ENCODE measurements at places on chromosomes 4 and X.
A peak's percentile ranks its signal among the peaks of the same experiment; 100 is the strongest.

DNA sequence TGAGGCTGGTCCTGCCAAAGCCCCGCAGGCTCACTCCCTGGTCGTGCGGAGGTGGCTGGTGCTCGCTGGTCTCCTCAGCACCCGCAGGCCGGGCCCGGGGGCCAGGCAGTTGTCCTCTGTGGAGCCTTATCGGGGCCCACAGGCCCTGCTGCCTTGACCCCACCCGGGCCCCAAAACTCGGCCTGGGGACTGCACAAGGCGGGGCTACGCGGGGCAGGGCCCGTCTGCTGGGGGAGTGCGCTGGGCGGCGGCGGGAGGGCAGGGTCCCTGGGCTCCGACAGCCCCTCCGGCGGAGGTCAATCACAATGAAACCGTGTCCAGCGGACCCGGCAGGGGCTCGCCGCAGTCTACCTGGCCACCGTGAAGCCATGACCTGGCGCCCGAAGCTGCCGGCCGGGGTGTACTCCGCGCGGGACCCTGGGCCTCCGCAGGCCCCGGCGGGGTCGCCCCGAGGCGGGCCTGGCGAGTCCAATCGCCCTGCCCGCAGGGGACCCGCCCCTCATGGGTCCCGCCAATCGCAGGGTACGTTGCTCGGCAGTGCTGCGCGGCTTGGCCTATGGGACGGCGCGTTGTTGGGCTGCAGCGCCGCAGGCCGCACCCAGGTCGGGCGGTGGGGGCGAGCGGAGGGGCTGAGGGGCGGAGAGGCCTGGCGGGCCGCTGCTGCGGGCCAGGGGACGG, at the start of gene ADD1:
ADD1 (plus strand) TSS at position 582 of the 678 bp plus-strand sequence. CDS start 32,072 bp downstream, outside the sequence.
- DNase-seq, result peak; percentile 85

DNA sequence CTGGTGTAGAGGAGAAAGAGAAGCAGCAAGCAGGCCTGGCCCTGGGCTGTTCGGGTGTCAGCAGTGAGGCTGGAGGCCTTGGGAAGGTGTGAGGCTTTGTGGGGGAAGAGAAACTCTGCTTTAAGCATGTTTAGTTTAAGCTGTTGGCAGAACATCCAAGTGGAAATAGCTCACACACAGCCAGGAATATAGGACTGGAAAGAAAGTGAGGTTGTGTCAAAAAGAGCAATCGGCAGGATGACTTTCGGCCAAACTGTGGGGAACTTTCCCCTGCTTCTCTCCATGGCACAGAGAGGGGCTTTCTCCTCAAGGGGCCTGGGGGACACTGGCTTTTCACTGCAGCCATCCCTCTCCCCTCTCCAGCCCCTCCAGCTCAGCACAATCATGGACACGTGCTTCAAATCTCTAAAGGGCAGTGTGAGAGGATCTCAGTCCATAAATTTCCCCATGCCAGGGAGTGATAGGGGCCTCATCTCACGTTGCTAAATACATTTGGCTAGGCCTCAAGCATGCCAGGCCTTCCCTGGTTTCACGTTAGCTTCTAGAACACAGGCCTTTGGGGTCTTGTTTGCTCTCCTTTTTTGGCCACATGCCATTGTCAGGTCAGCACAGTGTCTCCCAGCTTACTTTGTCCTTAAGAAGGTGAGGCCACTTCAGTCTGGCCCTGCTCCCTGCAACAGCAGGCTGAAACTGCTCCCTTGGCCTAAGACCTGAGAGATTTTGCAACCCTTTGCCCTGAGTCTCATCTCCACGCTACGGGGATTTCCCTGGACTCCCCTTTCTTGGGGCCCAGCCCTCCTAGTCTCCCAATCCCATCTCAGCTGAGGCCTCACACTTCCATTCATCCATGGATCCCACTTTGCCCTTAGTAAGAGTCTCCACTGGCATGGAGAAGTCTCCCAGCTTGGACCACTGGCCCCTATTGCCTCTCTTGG, 8.3 kb upstream of the CITED1 start:
- DNase-seq, result no peak

- DNase-seq, result no peak
Observed at GRCh38 chr4:161894493-161895167, 269.2 kb downstream of the FSTL5 start.

GRCh38 chr4:16238327-16238726, 12.1 kb upstream of the TAPT1 start:
- DNase-seq, result no peak

DNA sequence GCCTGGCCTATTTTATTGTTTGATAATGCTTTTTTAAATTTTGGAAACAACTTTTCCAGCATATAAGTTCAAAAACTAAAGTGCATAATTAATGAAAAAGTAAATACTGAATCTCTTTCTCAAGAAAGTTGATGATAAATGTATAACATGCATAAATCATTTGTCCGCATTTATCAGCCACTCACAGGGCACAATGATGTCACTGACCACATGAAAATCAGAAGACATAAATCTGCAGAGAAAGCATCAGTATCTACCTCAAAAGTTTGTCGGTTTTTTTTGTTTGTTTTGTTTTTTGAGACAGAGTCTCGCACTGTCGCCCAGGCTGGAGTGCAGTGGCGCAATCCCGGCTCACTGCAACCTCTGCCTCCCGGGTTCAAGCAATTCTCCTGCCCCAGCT, 5.5 kb upstream of the HPRT1 start:
- no peak for DNase-seq

DNA sequence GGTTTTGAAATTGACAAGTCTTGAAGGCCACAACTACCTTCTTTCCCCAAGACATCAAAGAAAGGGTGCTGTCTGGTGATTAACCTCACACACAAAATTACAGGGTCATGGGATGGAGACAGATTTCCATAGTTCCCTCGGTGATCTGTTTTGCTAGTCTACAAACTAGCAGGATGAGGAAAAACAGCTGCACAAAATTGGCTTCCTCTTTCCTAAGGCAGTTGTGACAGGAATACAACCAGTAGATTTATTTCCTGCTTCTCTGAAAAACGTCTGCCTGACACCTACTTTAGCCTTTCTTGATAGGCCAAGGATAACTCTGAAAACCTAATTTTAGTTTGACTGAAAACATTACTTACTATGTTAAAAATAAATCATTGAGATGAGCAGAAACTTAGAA, 39.6 kb downstream of the DKK2 start:
- no peak for DNase-seq

DNA sequence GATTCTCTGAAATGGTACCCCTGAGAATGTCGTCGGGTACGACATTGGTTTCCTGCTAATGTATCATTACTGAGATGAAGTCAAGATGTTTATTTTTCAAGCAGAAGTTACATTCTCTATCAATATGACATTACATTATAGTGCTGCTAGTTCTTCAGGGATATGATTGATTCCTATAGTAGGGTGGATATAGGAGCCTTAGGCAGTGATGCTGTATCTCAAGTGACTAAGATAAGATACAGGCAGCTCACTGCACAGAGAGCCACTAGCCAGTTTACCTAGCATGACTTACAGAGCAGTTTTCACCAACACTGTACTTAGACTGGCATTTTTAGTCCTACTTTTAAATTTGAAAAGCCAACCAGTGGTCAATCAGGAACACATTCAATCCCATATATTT, 154.9 kb downstream of the FANCB start:
- no peak for DNase-seq

- DNase-seq, result no peak
Observed at GRCh38 chr4:100889401-100889800, 371.6 kb upstream of the EMCN start.

- no peak for DNase-seq
Observed at GRCh38 chr4:21979196-21979595, 30.6 kb upstream of the KCNIP4 start.

GRCh38 chr4:169249214-169249973, 21.4 kb downstream of the SH3RF1 start:
- DNase-seq, result no peak

GRCh38 chr4:36283912-36284465, 2.6 kb downstream of the DTHD1 start:
- no peak for DNase-seq

- no peak for DNase-seq
Observed at GRCh38 chr4:173443121-173443520, 44.2 kb upstream of the SCRG1 start.

- no peak for DNase-seq
Observed at GRCh38 chr4:58502839-58503238, 1392.7 kb upstream of the IGFBP7 start.

- DNase-seq, result no peak
Observed at GRCh38 chr4:97987019-97987648, 156.1 kb downstream of the STPG2 start.

DNA sequence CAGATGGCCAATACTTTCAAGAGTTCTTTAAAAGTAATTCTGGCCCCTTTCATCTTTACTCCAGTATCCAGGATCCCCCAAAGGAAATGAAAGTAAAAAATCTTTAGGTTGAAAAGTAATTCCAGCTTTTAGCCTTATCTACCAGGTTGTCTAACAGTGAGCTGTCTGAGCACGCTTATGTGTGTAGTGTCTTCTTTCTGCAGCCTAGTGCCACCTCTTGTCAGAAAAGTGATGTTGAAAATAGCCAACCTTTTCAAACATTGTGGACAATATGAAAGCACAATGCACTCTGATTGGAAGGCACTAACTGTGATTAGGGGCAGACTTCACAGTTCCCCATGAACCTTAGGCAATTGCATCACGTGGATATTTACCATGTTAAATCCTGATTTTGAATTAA, 92.1 kb downstream of the RELL1 start:
- no peak for DNase-seq

GRCh38 chr4:8646296-8647093, 53.9 kb downstream of the CPZ start:
- no peak for DNase-seq

DNA sequence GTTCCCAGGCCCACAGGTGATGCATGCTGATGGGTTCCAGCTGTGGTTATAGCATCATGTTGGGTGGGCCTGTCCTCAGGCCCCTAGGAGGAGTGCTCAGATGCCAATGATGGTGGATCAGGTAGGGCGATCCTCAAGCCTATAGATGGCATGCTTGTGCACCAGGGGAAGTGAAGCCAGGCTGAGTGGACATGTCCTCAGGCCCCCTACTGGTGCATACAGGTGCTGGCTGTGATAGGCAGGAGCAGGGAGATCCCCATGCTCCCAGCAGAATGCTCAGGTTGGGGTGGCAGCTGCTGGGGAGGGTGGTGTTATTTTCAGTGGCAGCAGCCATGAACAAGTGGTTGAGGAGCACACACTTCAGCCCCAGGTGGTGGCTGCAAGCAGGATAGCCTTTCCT, 96.0 kb downstream of the SMARCA1 start:
- DNase-seq, result no peak

- DNase-seq, result no peak
Observed at GRCh38 chrX:37786624-37787422, 7.0 kb downstream of the CYBB start.

DNA sequence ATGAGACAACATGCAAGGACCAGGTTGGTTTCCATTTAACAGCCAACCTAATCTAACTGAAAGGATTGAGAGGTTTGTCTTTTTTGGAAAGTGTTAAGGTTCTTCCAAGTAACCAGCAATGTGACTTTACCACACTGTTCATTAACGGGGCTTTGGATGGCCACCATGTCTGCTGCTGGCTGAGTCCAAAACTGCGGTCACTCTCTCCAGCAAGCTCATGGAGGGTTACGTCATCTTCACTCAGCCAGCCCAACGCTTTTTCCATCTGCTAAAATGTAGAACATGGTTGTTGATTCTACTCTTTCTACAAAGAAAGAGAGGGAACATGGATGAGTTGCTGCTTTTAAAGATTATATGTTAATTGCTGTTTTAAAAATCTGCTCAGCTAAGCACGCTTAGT, 11.0 kb downstream of the PKD2 start:
- DNase-seq, result no peak

DNA sequence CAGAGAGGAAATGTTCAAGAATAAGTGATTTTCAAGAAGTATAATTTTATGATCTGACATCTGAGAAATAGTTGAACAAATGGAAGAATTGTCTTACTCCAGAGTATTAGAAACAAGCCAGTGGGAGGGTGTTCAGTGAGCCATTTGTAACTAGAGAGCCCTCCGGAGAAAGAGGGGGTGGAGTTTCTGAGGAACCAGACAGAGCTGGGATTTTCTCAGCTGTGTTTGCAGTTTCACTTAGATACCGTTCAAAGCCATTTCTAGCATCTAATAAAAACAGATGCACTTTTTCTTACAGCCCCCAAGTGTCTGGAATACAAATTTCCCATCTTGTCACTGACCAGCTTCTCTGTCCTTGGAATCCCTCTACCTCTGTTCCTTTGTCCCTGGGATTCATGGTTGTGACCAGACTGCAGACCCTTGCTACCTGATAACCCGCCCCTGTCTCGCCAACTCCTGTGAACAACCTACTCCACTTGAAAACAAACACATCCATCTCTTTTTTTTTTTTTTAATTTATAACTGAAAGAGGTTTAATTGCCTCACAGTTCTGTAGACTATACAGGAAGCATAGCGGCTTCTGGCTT, 132.8 kb upstream of the KLF3 start:
- DNase-seq, result no peak

GRCh38 chr4:188437535-188437934, 298.3 kb downstream of the TRIML1 start:
- no peak for DNase-seq

GRCh38 chr4:1113311-1114009, at the start of gene RNF212:
Gene RNF212 (minus strand): TSS chr4:1113564. CDS start chr4:1113464, 100 bp downstream.
- DNase-seq, result peak; percentile 22

GRCh38 chr4:145681518-145681917, 1.6 kb downstream of the C4orf51 start:
- no peak for DNase-seq

DNA sequence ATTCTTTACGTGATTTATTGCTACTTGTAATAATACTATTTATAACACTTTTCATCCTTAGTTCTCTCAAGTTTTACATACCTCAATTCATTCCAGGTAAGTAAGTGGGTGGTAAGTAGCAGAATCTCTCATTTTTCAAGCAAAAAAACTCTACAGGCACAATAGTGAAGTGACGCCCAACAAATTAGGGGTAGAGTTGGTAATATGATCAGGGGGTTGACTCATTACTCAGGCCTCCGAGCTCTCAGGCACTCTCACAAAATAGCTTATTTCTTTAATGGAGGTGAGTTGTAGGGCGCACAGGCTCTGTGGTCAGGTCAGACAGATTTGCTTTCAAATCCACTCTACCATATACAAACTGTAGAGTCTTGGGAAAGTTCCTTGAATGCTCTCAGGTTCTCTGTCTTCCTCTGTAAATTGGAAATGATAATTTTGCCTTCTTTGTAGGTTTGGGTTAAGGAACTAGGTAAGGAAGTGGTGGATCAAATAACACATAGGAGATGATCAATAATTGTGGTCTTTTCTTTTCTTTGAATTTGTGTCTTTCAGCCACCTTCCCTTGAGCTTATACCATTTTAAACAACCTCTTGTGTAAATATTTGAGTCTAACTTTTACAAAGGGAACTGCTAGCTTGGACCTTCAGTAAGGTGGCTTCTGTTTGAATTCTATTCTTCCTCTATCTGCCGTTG, 134.9 kb upstream of the LEF1 start:
- DNase-seq, result no peak
